ENCODE measurements at places on chromosomes 4 and X.

GRCh38 chrX:51484616-51485015 is 11.8 kb downstream of the NUDT11 start:
- no peak for DNase-seq

DNA sequence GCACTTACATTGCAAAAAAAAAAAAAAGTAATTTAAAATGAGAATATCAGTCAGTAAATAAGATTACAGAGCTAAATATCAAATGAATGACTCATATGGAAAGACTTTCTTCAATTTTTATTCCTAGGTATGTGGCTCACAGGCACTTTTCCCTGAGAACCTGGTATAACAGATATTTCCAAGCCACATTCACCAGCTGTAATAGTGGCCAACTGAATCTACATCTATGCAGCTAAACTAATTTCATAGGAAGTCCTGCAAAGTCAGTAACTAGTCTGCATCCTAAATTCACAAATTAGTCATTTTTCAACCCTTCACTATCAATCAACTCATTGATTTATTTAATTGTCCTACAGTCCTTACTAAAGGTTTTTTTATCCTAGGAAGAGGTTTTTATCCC is 5.6 kb downstream of the PDE5A start:
- no peak for DNase-seq

DNA sequence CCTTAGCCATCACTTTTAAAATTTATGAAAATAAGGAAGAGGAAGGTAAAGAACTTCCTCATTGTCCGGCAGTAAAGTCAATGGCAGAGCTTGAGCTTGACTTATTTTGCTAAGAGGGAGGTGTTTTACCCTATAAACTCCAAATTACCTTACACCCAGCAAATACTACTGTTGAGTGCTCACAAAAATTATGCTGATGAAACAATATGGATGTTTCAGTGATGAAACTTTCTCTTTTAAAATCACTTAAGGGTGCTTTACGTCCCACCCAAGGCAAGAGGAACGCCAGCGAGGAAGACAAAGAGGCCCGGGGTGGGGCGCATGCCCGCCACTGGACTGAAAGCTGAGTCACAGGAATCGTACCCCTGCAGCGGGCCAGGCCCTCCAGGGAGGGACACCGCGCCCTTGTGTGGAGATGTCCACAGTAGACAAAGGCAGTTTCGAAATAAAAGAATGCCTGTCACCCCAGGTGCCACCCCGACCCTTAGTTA is 560 bp upstream of the TMSB4X start:
- no peak for DNase-seq

DNA sequence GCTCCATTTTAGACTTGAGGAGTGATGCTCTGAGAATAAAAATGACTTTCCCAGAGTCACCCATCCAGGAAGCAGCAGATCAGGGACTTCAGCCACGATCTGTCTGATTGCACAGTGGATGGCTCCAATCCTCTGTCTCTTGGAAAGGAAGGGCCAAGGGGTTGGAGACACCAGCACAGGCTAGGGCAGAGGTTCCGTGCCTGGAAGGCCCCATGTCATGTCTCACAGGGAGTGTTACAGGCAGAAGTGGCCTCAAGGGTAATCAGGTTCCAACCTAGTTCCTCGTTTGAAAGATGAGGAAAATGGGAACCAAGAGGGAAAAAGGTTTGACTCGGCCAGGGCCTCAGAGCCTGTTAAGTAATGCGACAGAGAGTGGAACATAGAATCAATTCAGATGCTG is 160.0 kb downstream of the EFNB1 start:
- DNase-seq: no peak
